ENCODE measurements at places on chromosomes 5 and 9.

- no peak for DNase-seq
Measured at GRCh38 chr5:144281784-144282183, 111.1 kb downstream of the KCTD16 start.

DNA sequence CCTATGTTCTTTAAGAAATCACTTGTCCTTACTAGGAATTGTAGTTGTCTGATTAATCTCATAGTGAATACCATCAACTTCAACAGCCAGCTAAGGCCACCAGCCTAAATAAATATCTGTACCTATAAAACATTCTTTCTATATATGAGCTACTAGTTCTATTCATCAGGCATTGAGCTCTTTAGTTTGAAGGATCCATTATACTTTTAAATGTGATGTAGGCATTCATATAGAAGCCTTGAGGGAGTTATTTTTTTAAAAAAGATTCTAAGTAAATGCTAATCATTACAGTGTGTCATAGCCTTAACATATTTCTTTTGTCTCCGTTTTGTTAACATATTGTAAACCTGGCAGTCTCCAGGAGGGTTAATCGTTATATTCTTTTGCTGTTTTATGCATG is 838.3 kb downstream of the PTPRD start:
- no peak for DNase-seq

DNA sequence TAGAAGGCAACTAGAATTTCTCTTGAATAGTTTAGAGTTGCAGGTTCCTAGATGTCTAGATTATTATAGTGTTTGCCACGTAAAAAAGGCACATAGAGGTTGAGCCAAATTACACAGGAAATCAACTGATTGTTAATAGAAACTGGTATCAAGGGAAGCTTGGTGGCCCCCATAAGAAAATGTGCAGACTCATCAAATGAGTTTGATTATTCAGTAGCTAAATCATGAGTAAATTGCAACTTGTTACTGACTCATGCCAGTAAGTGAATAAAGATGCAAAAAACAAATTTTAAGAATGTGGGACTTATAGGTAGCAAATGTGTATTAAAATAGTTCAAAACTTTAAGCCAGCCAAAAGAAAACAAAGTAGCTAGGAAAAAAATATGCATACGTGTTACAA is 1078.9 kb upstream of the CDH9 start:
- DNase-seq, result no peak

- DNase-seq, result no peak
Measured at GRCh38 chr9:89845321-89845720, 240.5 kb downstream of the GADD45G start.

DNA sequence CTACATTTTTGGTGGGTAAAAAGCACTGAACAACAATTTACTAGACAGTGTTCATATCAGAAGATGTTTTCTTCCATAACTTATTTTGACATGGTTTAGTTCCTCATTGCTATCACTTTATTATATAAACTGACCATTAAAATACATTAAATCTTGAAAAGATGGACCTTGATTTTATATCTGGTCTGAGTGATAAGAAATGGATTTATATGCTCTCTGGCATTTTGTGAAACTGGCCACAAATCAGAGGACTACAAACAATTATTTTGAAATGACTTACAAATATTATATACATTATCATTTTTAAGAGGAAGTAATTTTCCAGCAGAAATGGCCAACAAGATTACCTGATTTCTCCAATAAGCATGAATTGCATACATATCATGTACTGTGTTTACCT is 23.6 kb upstream of the TRIM36 start:
- DNase-seq, result no peak
